Heart right ventricle (tissue), 16 donors: ENCODE measurements at places on chromosomes 1 and 21. TPM values are rescaled to one million over a fixed set of nuclear protein-coding genes. Genes with fewer than 3 reads are reported as not detected.

GRCh38 chr1:235473806-235474205 is 30.4 kb downstream of the B3GALNT2 start:
- H3K4me3 ChIP-seq: no peak overlapping the region
- no peak for DNase-seq
- no peaks in the 10 kb centered on the region for H3K4me1 ChIP-seq
- no peak overlapping the region for H3K27ac ChIP-seq

GRCh38 chr21:34367320-34367935 is 3.6 kb downstream of the KCNE2 start:
- no peak overlapping the region for H3K4me3 ChIP-seq
- no peak overlapping the region for H3K27ac ChIP-seq
- peaks cover 3% of the 10 kb centered on the region for H3K4me1 ChIP-seq
- H3K27me3 ChIP-seq: no peaks in the 10 kb centered on the region

GRCh38 chr1:94825936-94826335 is 5.8 kb downstream of the SLC44A3 start:
- no peak for DNase-seq
- peaks cover 4% of the 10 kb centered on the region for H3K36me3 ChIP-seq
- no peaks in the 10 kb centered on the region for H3K4me1 ChIP-seq
- no peak overlapping the region for H3K4me3 ChIP-seq

DNA sequence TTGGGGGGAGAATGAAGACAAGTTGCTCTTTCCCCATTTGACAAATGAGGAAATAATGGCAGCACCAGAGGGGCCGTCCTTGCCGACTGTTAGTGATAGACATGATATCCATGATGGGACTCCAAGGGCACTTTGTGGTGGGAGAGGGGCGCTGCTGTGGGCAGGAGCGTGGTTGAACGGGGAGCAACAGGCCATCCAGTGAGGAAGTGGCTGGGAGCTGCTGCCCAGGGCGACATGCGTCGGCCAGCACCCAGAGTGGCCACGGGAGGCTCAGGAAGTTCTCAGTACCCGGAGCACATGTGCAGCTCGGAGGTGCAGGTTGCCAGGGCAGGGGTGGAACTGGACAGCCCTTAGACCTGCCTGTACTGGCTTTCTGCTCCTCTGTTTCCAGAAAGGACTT is 71.0 kb downstream of the SLC35F3 start:
- no peaks in the 10 kb centered on the region for H3K4me1 ChIP-seq
- DNase-seq: no peak
- H3K4me3 ChIP-seq: no peak overlapping the region
- H3K27ac ChIP-seq: no peak overlapping the region
- H3K27me3 ChIP-seq: no peaks in the 10 kb centered on the region

DNA sequence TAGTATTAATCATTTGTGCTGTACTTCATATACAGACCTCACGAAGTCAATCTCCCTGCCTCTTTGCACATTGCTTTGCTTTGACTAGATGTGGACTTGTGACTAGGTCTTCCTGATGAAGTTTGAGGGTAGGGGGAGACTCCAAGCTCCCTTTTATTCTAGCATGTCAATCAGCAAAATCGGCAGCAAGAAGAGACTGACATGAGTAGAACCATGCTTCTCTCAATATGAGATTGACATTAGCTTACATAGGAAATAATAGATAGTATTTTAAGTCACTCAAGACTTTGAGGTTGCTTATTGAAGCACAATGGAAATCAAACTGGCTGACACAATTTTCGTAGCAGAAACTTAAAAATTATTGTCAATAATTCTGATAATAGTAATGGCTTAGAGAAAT is 866.4 kb upstream of the ADAMTS5 start:
- H3K27ac ChIP-seq: no peak overlapping the region
- H3K27me3 ChIP-seq: no peaks in the 10 kb centered on the region
- H3K4me1 ChIP-seq: peaks cover 4% of the 10 kb centered on the region
- no peaks in the 10 kb centered on the region for H3K36me3 ChIP-seq
- DNase-seq: no peak
- H3K4me3 ChIP-seq: no peak overlapping the region

DNA sequence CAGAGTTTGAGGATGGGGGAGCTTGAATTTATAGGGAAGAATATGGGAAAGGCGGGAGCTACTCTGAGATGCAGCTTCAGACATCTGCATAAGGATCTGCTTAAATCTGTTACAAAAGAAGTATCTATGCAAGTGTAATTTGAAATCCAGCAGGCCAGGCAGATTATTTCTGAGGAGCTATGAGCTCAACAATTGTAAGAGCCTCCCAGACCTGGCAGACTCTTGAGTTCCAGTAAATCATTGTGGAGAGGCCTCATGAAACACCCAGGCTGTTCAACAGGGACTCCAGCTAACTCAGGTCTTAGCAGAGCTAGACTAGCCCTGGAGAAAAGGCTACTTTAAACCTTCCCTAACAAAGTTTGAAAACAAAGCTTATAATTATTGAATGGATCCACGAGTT is 647.5 kb upstream of the CHRM3 start:
- no peaks in the 10 kb centered on the region for H3K4me1 ChIP-seq
- H3K27me3 ChIP-seq: no peaks in the 10 kb centered on the region
- H3K27ac ChIP-seq: no peak overlapping the region
- H3K4me3 ChIP-seq: no peak overlapping the region
- DNase-seq: no peak
- H3K36me3 ChIP-seq: no peaks in the 10 kb centered on the region

- H3K36me3 ChIP-seq: no peaks in the 10 kb centered on the region
- no peak overlapping the region for H3K27ac ChIP-seq
- no peak overlapping the region for H3K4me3 ChIP-seq
- no peaks in the 10 kb centered on the region for H3K4me1 ChIP-seq
Observed at GRCh38 chr1:2855206-2856065, 53.9 kb upstream of the TTC34 start.

DNA sequence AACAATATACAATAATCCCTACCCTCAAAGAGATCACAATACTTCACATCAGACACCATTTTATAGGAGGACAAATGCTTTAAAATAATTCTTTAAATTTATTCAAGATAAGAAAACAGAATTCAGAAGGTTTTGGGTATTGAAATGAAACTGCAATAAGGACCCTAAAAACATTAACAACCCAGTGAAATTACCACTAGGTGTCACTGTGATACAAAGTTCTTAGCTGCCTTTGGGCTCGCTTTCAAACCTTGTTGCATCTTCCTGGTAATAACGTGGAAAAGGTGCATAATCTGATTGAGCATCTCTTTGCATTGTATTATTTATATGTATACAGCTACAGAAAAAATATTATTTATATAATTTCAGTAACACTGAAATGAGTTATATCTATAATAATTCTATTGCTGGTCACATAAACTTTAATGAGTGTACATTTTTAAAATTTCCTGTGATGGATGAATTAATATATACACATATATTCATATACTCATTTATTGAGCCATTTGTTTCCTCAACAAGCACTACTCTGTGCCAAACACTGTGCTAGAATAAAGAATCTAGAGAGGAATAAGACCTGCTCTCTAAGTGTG is 185.2 kb downstream of the FAF1 start:
- H3K27ac ChIP-seq: no peak overlapping the region
- H3K4me3 ChIP-seq: no peak overlapping the region
- no peaks in the 10 kb centered on the region for H3K27me3 ChIP-seq
- no peak for DNase-seq
- H3K36me3 ChIP-seq: peaks cover 4% of the 10 kb centered on the region

DNA sequence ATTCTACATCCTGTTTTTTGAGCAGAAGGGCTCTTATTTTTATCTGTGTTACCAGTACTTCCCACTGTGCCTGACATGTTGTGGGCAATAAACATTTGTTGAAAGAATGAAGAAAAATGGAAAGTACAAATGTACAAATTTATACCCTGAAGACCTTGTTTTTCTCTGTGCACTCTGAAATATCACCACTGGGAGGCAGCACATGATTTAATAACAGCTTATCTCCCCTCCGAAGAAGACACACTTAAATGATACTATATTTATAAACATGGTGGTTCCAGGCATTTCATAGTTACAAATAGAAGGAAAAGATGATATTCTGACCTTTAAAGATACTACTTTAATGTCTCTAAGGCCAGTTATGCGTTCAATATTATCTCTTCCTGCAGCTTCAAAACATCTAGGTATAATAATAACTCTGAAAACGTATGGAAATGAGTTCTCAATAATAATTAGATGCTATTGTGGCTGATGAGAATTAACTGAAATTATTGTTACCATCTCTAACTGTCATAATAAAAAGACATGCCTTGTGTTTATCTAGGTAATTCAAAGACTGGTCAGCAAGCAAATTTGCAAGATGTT is 12.8 kb downstream of the DYNLT5 start:
- H3K27ac ChIP-seq: no peak overlapping the region
- no peaks in the 10 kb centered on the region for H3K27me3 ChIP-seq
- peak; percentile 25 for DNase-seq
- H3K4me3 ChIP-seq: no peak overlapping the region

GRCh38 chr1:8321612-8322011 is 3.7 kb downstream of the SLC45A1 start:
- no peaks in the 10 kb centered on the region for H3K27me3 ChIP-seq
- no peak overlapping the region for H3K27ac ChIP-seq
- no peaks in the 10 kb centered on the region for H3K36me3 ChIP-seq
- H3K4me3 ChIP-seq: no peak overlapping the region
- no peak for DNase-seq
- H3K4me1 ChIP-seq: peaks cover 27% of the 10 kb centered on the region

- H3K36me3 ChIP-seq: no peaks in the 10 kb centered on the region
- H3K4me1 ChIP-seq: peaks cover 39% of the 10 kb centered on the region
- no peaks in the 10 kb centered on the region for H3K27me3 ChIP-seq
- H3K27ac ChIP-seq: no peak overlapping the region
- no peak for DNase-seq
Observed at GRCh38 chr1:89540406-89540970, 15.9 kb downstream of the LRRC8B start.

Gene RHCE
- total RNA-seq: 0.74 TPM

Gene RIIAD1
- 7.2 TPM for total RNA-seq

Gene EIF4G3
- 42.5 TPM for total RNA-seq

Gene WNT3A
- not detected for total RNA-seq

Gene SELL
- 1.3 TPM for total RNA-seq

Gene TMEM240
- 3.7 TPM for total RNA-seq

Gene KIF21B
- 0.32 TPM for total RNA-seq

Gene SELENOF
- total RNA-seq: 77.6 TPM

Gene OTUD7B
- 31.2 TPM for total RNA-seq

Gene ROR1
- total RNA-seq: 12.0 TPM

Gene B3GALT5
- total RNA-seq: 0.02 TPM

Gene CAP1
- total RNA-seq: 46.4 TPM
